ENCODE measurements at places on chromosomes 5 and 9. TPM values are rescaled to one million over a fixed set of nuclear protein-coding genes. Genes with fewer than 3 reads are reported as not detected.

The PDE8B gene
- total RNA-seq, result 0.15 TPM

The SLC22A4 gene
- total RNA-seq, result 1.7 TPM

The CCDC192 gene
- not detected for total RNA-seq

The DIPK1B gene
- 1.5 TPM for total RNA-seq

The RXFP3 gene
- total RNA-seq, result under 0.01 TPM

Data from bronchus fibroblast of lung (primary cell).